ENCODE measurements at places on chromosomes 12 and 14.

DNA sequence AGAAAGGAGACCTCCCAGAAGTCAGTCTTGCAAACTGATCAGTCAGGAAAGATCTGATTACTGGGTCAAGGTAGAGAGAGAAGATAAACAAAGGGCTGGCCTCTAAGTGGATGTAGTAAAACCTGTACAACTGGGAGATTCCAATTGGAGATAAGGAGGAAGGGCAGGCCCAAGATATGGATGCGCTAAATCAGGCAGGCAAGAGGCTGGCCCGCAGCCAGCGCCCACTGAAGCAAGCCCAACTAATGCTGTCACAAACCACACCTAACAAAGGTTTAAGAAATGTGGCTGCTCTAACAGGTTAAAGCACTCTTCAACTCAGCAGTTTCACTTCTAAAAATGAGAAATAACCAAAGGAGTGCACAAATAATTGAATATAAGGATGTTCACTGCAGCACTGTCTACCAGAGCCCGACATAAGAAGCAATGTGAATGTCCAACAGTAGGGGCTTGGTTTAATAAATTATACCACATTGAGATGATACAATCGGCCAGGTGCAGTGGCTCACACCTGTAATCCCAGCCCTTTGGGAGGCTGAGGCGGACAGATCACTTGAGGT, 4.7 kb downstream of the GLTP start:
- DNase-seq: no peak

- DNase-seq: no peak
Observed at GRCh38 chr14:94018308-94018707, 7.8 kb upstream of the OTUB2 start.

GRCh38 chr12:132170094-132170636, 25.9 kb downstream of the NOC4L start:
- no peak for DNase-seq

DNA sequence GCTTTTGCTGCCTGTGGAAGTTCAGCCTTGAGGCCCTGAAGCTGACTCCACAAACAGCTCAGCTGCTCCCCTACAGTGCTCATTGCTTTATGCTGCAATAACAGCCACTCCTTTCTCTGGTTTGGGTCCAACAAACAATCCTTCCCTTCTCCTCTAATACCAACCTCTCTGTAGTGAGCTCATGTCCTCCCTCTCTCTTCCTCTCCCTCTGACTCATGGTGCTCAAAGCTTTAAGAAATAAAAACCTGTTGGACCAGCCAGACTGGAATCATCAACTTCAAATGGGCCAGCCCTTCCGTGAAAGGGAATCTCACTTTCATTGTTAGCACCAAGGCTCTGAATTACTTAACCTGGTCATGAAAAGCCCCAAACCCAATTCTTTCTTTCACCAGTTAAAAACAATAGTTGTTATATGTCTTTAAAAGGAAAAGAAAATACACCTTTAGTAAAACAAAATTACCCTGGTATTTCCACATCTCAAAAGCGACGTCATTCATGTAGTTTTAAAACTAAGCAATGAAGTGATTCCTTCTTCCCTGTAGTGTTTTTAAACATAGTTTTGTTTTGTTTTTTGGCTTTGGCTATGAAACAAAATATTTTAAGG, 126.4 kb downstream of the DUSP6 start:
- peak; percentile 56 for DNase-seq

- DNase-seq: no peak
Observed at GRCh38 chr12:9041321-9041720, 52.0 kb downstream of the KLRG1 start.

DNA sequence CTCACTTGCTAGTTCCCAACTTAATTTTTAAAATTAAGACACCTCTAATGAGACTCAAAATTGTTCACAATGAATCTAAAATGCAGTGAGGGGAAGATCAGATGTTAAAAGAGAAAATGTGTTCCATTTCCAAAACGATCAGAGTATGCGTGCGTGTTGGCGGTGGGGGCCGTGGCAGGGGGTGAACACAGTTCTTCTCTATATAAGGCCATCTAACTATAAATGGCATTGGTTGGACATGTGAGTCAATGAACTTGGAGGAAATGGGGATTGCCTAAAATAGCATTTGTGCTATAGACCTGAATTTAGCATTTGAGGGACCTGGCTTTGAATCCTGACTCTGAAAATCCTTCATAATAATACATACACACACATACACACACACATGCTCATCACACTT, 149.4 kb downstream of the FOXN3 start:
- DNase-seq: no peak

- peak; percentile 74 for DNase-seq
Observed at GRCh38 chr12:25241167-25242020, 9.3 kb downstream of the KRAS start.

GRCh38 chr12:122909442-122910288, 13.7 kb upstream of the VPS37B start:
- DNase-seq: no peak

DNA sequence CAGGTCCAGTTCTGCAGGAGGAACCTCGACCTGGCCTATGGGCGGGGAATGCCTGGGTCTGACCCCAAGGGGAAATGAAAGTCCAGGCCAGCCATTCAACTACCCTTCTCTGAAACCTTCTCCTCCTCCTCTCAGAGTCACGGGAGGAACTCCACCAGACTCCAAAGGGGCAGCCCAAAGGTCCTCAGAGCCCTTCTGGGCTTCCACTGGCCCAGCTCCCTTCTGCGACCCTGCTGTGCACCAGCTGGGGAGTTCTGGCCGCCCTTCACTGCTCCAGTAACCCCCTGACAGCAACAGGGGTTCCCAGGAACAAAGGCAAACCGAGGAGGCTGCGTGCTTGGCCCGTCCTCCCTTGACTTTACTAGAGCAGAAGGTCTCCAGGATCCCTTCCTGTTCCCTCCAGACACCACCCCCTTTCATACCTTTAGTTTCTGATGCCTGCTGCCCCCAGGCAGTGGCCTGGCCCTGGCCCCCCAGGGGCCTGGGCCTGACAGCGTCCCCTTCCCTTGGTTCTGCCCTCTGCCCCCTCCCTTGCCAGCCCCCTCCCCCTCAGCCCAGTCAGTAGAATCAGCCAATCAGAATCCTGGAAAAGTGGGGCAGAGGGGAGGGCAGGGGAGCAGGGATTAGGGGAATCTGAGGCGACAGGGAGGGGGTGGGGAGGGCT, 850 bp upstream of the ZNF385A start:
- peak; percentile 56 for DNase-seq

- no peak for DNase-seq
Observed at GRCh38 chr14:85625925-85626585, 96.1 kb downstream of the FLRT2 start.
